Bone marrow (tissue), 2 donors: ENCODE measurements at places on chromosomes 12 and 14.

- no peak for DNase-seq
Observed at GRCh38 chr14:24335461-24336171, 745 bp upstream of the ADCY4 start.

- DNase-seq: no peak
Observed at GRCh38 chr14:95453713-95453980, 62.8 kb downstream of the SYNE3 start.

DNA sequence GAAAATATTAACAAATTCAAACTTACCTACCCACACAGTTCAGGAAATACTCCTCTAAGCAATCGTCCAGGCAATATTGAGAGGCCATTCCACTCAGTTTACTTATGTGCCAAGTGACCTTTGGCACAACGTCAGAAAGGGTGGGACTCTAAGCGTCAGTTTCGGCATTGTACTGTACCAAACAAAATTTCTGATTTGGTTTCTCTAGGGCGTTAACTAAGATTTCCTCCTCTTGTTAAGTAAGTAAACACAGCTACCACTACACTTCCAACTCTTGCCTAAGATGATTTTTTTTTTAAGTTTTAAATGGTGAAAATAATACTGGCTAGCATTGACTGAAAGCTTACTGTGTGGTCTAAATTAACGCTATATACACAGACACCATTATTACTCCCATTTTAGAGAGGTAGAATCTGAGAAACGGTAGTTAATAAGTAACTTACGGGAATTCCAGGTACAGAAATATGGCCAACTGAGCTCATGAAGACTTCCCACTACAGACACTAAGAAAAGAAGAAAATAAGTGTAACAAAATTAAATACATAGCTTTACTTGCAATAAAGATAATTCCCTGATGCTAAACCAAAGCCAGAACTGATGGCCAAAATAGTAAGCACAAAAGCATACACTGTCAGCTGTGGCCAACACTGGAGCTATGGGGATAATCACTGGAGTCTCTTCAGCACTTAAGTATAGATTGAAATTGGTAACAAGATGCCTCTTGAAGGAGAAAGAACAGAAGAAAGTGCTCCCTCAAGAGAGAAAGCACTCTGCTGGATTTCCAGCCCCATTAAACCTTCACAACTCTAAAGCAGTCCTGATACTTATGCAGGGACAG, 76.1 kb downstream of the EPS8 start:
- DNase-seq: no peak

GRCh38 chr14:89479802-89480201, 62.8 kb upstream of the FOXN3 start:
- DNase-seq: no peak

DNA sequence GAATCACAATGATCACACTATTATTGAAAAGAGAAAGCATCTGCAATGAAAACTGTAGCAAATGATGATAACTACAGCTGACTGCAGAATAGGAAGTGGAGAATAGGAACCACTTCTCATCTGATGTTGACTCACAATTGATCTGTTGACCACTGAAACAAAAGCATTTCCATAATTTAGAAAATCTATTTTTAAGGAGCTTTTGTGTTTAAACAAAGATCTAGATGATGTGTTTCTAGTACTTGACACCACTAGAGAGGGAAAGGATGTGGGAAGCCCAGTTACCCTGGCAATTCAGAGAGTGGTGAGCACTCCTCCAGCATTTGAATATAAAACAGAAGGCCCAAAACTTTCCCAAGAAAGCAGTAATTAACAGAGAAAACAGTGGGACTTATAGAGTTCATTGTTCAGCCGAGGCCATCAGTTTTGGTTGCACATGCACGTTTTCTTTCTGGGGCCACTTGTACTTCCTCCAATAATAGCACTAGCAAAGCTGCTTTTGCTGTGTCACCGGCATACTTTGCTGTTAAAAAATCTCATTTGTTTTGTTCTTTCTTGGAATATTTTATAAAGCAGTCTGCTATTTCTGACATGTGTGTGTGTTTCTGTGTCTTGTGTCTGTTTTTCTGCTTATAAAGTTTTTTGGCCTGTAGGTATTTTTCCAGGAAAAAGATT, 76.1 kb upstream of the HECTD1 start:
- peak; percentile 10 for DNase-seq

DNA sequence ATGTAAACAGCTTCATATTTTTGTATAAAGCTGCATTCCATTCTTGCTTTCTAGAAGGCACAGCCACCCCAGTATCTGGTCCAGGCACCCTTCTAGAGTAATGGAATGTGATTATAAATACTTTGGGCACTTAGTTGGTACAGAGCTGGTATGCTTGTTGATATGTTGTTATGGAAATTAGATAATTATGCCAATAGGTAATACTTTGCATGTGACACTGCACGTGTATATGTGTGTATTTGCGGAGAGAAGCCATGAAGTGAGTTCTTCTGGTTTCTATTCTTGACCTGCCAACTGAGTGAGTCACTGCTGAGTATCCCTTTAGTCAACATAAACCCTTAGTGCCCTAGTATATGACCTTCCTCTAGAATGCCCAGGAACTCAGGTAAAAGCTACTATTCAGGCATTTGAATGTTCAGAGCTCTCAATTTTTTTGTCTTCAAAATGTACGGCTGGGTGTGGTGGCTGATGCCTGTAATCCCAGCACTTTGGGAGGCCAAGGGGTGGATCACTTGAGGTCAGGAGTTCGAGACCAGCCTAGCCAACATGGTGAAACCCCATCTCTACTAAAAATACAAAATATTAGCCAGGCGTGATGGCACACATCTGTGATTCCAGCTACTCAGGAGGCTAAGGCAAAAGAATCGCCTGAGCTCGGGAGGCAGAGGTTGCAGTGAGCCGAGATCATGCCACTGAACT, 6.2 kb upstream of the TCP11L2 start:
- DNase-seq: no peak

- DNase-seq: no peak
Observed at GRCh38 chr12:91588874-91589454, 406.3 kb upstream of the DCN start.

- no peak for DNase-seq
Observed at GRCh38 chr14:66383771-66384170, 102.4 kb upstream of the CCDC196 start.

- DNase-seq: no peak
Observed at GRCh38 chr12:56634242-56634836, 4.2 kb upstream of the BAZ2A start.

GRCh38 chr14:99774556-99775307, 18.5 kb upstream of the EML1 start:
- no peak for DNase-seq

GRCh38 chr12:102120886-102121285, 903 bp downstream of the PARPBP start:
- DNase-seq: no peak

GRCh38 chr14:91649930-91650329, 82.0 kb downstream of the CATSPERB start:
- no peak for DNase-seq

GRCh38 chr12:121284551-121285390, 11.7 kb downstream of the CAMKK2 start:
- DNase-seq: no peak

- no peak for DNase-seq
Observed at GRCh38 chr12:75545636-75546035, 34.2 kb upstream of the KRR1 start.

DNA sequence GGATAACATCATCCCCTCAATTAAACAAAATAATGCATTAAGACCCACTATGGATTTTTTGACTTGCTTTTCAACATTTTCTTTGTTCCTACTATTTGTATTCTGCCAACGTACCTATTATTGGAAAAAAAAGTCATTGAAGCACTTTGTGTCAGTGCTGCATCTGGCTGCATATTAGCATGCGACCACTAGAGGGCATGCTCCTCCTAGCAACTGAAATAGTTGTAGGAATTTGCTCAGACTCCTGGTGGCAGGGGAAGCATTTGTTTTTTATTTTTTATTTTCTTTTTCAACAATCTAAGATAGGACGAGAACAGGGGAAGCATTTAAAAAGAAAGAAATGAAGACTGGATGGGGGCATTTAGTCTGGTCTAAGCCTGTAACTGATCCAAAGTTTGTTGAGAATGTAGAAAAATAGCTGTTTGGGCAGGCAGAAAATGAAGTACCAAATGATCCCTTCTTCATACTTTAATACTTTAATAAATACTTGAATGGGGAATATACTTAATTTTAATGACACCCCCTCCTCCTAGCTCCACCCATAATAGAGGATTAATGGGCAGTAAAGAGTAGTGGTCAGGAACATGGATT, 14.5 kb upstream of the CLEC4A start:
- DNase-seq: peak; percentile 55

GRCh38 chr14:102891111-102891510, 31.4 kb upstream of the AMN start:
- DNase-seq: no peak

DNA sequence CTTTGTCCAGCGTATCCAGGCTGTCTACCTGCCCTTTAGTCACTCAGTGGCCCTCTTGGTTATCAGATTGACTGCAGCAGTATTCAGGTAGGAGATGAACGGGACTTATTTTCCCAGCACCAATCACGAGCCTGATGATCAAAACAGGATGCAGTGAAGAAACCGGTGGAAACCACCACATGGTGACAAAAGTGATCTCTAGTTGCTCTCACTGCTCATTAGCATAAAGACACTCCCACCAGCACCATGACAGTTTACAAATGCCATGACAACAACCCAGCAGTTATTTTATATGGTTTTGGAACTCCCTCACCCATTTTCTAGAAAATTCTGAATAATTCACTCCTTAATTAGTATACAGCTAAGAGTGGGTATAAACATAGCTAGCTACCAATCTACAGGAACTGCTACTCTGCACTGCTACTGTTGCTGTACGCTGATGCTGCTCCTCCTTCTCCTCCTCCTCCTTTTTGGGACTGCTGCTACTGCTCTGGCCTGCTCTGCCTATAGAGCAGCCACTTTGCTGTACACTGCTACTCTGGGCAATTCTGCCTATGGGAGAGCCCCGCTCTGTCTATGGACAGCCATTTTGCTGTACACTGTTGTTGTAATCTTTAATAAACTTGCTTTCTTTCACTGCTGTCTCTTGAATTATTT, 142.5 kb upstream of the SSTR1 start:
- DNase-seq: no peak

GRCh38 chr12:114769634-114770033, 85.7 kb upstream of the TBX3 start:
- no peak for DNase-seq

- no peak for DNase-seq
Observed at GRCh38 chr14:52738409-52738808, 8.4 kb downstream of the STYX start.

GRCh38 chr12:5487948-5488625, 56.2 kb downstream of the NTF3 start:
- no peak for DNase-seq

- no peak for DNase-seq
Observed at GRCh38 chr12:116331876-116332275, 54.4 kb upstream of the MED13L start.

- DNase-seq: peak; percentile 59
Observed at GRCh38 chr12:9943240-9943639, 11.1 kb upstream of the CLEC2A start.

- no peak for DNase-seq
Observed at GRCh38 chr12:70577283-70577634, 60.0 kb downstream of the PTPRB start.

- DNase-seq: no peak
Observed at GRCh38 chr12:93341409-93342049, 36.2 kb upstream of the NUDT4 start.

- DNase-seq: no peak
Observed at GRCh38 chr12:122834104-122834920, 945 bp upstream of the HIP1R start.

DNA sequence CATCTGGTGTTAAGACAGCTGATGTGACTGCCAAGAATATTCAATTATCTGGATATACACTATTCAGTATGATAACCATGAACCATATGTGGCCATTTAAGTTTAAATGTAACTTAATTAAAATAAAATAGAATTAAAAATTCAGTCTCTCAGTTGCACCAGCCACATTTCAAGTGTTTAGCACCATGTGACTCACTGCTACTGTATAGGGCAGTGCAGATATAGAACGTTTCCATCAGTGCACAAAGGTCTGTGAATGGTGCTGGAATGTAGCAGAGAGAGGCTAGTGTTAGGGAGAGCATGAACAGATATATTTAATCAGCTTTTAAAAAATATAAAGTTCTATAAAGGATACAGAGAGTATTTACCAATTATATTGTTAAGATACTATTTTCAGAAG, 28.7 kb downstream of the ARID4A start:
- no peak for DNase-seq

DNA sequence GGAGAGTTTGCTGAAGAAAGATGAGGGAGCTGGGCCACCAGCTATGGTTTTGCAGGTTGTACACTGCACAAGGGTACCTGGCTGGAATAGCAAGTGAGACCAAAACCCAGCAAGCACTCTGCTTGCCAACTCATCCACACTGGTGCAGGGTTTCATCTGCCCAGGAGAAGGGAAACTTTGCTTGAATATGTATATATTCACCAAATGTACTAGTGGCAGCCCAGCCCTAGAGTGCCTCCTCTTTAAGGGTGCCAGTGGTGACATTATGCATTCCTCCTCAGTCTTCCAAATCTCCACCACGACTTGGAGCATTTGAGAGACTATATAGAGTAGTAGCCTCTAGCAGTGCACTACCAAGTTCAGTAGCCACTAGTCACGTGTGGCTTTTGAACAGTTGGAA, 136.8 kb downstream of the LLPH start:
- DNase-seq: no peak

DNA sequence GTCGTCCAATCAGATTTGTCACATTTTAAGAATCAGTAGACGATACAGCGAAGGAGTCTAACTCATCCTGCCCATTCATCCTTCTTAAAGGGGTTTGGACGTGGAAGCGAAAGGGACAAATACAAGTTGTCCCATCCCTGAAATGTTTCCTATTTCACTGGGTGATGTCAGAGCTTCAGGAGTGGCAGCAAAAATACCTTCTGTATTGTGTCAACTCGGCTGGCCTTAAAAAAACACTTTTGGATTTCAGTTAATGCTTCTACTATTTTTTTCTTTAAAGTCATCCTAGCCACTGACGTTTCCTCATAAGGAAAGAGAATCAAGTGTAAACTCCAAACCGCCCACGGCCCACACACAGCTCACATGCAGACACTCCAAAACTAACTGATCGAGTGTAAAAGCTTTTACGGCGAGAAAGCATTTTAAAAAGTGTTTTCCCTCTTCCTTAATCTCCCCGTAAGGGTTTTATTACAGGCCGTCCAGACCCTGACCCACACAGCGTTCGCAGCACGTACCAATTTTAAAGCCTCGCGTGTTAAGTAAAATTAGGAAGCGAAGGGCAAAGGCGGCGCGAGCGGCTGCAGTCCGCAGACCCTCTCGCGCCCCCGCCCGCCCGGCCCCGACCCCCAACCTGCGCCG, 593 bp downstream of the CFL2 start:
- DNase-seq: peak; percentile 23

DNA sequence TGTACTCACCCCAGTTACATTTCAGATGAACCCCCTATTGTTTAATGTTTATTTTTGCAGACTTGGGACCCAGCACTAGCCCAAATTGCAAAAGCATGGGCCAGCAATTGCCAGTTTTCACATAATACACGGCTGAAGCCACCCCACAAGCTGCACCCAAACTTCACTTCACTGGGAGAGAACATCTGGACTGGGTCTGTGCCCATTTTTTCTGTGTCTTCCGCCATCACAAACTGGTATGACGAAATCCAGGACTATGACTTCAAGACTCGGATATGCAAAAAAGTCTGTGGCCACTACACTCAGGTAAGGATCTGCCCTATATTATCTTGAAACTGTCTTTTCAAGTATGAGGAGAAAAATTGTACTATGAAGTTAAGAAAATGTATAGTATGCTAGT, 1.2 kb downstream of the GLIPR1 start:
- DNase-seq: no peak

- DNase-seq: no peak
Observed at GRCh38 chr12:114355389-114356088, 50.4 kb downstream of the TBX5 start.
